ENCODE measurements at places on chromosomes 7 and 10.

DNA sequence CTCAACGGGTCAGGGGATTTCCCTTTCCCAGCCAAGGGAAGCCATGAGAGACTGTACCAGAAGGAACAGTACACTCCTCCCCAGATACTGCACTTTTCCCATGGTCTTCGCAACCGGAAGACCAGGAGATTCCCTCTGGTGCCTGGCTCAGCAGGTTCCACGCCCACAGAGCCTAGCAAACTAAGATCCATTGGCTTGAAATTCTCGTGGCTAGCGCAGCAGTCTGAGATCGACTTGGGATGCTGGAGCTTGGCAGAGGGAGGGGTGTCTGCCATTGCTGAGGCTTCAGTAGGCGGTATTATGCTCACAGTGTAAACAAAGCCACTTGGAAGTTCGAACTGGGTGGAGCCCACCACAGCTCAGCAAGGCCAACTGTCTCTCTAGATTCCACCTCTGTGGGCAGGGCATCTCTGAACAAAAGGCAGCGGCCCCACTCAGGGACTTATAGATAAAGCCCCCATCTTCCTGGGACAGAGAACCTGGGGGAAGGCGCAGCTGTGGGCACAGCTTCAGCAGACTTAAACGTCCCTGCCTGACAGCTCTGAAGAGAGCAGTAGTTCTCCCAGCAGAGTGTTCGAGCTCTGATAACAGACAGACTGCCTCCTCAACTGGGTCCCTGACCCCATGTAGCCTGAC is 29.6 kb downstream of the SLC16A12 start:
- no peak for DNase-seq

DNA sequence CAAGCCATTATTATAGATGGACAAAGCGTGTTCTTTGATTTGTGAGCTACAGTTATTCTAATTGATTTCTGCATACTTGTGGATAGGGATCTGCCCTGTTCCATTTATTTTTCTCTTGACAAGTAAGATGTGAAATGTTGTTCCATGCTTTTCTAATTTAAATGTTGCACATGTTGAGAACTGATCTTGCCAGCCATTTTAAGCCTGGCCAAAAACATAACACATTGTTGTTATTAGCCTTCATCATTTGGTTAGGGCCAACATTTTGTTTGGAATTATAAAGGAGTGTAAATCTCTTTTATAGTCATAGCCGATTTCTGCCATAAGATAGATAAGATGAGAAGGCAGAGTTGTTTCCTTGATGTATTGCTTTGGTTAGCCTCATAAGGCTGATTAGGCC is 117.0 kb downstream of the WNT2 start:
- DNase-seq = no peak

DNA sequence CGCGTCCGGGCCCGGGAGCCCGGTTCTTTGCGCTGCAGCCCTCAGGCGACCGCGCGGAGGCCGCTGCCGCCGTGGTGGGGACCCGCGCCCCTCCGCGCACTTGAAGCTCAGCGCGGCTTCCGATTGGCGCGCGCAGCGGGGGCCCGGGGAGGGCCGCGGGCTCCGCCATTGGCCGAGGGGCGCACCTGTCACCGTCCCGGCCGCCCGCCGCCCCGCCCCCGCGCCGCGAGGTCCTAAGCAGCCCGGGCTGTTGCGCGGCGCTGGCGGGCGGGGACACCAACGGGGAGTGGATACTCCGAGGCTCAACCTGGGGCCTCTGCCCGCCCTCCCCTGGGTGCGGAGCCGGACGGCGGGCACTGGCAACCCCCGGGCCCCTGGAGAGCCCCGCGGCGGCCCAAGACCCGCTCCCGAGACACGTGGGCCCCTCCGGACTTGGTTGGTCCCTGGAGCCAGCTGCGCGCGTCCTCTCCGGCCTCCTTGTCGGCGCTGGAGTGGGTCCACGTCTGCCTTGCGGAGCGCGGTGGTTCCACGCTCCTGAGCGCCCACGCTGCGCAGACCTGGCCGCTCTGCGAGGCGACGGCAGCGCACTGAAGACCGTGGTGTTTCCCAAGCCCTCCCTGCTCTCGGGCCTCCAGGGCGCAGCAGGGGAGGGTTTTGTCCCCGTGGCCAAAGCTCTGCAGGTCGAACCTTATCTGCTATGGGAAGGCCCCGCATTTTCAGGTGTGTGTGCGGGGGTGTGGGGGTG is at the start of gene MNX1:
MNX1 (minus strand) TSS at position 76 of the 745 bp plus-strand sequence. CDS start 313 bp downstream, outside the sequence.
- DNase-seq = no peak

DNA sequence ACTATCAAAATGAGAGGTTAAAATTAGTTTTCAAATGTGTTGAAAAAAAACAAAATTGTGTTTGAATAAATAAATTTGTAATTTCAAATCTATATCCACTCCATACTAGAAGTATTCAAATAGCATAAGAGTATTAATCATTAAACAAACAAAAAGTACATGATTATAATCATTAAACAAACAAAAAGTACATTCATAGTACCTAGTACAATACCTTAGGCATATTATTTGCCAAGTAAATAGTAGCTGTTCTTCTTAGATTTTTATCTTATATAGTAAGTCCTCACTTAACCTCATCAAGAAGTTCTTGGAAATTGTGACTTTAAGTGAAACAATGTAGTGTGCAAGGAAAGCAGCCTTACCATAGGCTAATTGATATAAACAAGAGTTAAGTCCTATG is 349.3 kb upstream of the VWC2 start:
- no peak for DNase-seq

DNA sequence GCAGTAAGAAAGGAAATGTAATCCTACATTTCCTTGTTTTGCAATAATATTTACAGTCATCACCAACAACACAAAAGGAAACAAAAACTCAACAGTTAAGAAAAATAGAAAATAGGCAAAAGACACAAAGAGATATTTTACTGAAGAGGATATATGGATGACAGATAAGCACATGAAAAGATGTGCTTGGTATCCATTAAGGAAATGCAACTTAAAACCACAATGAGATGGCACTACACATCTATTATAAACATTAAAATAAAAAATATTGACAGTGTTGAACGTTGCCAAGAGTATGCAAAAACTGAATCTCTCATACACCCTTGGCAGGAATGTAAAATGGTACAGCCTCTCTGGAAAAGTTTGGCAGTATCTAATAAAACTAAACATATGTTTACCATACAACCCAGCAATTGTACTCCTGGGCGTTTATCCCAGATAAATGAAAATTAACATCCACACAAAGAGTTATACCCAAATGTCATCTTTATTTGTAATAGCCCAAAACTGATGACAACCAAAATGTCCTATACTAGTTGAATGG is 5.4 kb downstream of the CEP41 start:
- no peak for DNase-seq

DNA sequence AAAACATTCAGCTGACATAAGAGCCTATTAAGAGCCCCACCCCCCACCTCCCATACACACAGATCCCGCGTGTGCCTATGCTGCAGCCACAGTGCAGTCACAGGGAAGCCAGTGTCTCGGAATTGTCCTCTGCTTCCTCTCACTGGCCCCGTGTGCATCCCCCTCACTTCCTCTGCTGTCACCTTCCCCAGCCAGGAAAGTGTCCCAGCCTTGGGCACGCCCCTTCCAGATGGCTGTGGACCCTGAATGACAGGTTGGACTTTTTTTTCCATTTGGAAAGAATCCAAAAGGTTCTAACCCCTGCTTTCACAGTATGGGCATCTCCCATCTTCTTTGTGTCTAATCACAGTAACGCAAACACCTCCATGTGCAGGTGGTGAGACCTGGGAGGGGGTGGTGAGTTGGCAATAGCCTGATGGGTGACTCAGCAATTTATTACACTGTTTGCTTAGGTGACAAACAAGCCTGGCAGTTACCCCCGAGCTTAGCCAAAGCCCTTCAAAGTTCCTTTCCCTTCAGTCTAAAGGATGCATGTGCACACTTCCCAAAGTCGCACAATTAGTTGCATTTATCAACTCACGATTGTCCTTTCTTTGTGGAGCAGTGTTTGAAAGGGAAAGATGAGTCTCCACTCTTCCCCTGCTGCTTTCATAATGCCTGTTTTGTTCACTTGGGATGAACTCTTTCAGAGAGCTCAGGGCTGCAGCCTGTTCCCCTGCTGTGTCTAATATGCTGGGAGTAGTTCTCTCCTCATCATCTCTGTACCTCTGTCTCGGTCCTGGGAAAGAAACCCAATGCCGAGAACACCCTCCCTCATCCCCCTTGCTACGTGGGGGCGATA is 67.5 kb upstream of the EFCAB10 start:
- peak; percentile 9 for DNase-seq

- peak; percentile 7 for DNase-seq
These were observed 355.3 kb downstream of the ARL4A start for GRCh38 chr7:13042605-13043236.

DNA sequence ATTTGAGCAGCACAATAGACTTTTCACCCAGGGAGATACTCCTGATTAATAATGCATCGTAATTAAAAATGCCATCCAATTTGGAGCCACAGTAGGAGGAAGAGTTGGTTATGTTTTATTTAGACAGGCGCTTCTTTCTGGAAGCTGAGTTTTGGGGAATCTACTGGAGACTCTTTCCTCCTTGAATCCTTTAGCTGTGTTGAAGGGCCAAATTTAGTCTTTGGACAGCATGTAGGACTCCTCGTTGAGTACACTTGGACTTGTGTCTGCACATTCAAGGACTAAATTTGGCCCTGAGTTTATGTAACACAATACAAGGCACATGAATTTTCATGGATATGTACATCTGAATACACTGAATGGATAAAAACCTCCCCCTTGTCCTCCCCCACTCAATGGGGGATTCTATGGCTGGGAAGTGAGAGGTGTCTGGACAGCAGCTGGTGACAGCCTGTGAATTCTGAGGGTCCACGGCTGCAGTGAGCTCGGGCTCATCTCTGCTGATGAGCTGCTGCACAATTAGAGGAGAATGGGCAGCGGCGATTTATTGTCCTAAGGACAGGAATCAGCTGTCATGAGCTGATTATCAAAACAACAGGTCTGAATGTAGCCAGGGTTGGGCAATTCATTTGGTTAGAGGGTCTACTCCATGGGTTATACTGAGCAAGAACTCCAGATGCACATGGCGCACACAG is 95.2 kb downstream of the PRTFDC1 start:
- DNase-seq = no peak

GRCh38 chr7:117731455-117731854 is 141.8 kb downstream of the CTTNBP2 start:
- no peak for DNase-seq

Data from EH (cell line).